ENCODE measurements at places on chromosomes 3 and 15.

DNA sequence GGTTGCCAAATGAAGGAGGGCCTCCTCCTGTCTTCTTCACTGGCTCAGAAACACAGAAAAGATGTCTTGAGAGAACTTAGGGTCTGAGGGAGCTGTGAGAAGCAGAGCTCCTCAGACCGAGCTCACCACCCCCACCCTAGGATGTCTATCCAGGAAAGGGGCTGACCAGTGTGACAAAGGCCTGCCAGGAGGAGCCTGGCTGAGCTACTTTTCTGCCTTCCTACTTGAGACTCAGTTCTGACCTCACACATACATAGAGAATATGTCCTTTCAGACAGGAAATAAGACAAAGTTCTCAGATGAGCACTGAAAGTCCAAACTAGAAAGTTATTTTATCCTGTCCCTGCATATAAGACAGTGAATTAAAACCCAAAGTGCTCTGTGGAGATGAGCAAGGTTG lies 54.5 kb downstream of the KIF9 start:
- no peak for DNase-seq

- DNase-seq = no peak
These were observed 279.0 kb upstream of the VEPH1 start for GRCh38 chr3:157782236-157782635.

GRCh38 chr3:100614941-100615340 lies 5.5 kb downstream of the ADGRG7 start:
- no peak for DNase-seq

- DNase-seq = no peak
These were observed 382.9 kb downstream of the OTOL1 start for GRCh38 chr3:161879470-161879869.

DNA sequence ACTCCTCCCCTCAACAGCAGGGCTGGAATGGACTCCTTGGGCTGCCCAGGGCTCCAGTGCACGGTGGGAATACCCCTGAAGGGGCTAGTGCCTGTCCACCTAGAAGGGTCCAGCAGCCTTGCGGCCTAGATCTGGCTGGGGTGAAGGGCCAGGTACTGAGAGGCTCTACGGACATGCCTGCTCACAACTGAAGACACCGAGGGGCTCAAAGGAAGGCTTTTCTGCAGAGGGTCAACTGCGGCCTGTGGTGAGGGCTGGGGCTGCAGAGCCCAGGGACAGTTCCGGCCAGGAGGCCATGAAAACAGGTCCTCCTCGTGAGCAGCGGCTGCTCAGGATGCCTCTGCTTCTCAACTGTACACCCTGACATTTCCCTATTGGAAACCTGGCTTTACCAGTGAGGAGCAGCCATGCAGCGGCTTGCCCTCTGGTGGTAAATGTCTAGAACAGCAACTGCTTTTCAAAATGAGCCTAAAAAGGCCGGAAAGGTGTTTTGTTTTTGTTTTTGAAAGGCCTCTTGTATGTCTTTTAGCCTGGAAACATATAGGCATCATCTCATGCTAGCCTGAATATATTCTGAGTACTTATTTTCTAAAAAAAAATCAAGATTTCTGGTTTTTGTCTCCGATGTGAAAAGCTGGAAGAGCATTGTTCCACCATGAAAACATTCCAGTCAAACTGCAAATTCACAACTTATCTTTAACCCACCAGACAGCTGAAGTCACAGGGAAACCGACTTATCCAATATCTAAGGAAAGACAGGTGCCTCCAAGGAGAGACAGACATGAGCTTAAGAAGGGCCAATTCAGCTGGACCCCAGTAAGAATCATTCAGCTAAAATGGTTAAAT lies 163.4 kb downstream of the KLF13 start:
- DNase-seq = no peak

DNA sequence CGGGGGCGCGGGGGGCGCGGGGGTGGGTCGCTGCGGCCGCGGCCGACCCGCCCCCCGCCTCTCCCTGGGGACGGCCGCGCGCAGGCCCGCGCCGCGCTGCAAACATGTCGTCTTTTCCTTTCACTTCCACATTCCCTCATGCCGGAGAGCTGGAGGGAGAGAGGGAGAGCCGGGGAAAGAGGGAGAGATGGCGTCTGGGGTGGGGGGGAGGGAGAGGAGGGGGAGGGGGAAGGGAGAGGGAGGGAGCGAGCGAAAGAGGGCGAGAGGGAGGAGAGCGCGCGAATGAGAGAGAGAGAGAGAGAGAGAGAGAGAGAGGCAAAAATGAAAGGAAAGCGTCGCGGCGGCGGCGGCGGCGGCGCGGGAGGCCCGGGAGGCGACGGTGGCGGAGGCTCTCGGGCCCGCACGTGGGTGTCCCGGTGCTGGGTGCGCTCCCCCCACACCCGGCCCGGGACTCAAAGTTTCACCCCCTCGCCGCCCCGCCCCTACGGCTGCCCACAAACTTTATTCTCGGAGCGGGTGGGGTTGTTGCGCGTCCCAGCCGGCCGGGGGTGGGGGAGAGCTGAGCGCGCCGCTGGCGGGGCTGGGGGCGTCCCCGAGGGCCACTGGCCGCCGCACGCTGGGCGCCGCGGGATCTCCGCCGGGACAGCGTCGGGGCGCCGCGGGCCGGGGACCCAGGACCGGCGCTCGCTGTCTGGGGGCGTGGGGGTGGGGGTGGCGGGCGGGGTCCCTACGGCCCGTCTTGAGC lies 731 bp downstream of the ZNF710 start:
- peak; percentile 74 for DNase-seq

- peak; percentile 59 for DNase-seq
These were observed 49.6 kb downstream of the MAP6D1 start for GRCh38 chr3:183775781-183776180.

DNA sequence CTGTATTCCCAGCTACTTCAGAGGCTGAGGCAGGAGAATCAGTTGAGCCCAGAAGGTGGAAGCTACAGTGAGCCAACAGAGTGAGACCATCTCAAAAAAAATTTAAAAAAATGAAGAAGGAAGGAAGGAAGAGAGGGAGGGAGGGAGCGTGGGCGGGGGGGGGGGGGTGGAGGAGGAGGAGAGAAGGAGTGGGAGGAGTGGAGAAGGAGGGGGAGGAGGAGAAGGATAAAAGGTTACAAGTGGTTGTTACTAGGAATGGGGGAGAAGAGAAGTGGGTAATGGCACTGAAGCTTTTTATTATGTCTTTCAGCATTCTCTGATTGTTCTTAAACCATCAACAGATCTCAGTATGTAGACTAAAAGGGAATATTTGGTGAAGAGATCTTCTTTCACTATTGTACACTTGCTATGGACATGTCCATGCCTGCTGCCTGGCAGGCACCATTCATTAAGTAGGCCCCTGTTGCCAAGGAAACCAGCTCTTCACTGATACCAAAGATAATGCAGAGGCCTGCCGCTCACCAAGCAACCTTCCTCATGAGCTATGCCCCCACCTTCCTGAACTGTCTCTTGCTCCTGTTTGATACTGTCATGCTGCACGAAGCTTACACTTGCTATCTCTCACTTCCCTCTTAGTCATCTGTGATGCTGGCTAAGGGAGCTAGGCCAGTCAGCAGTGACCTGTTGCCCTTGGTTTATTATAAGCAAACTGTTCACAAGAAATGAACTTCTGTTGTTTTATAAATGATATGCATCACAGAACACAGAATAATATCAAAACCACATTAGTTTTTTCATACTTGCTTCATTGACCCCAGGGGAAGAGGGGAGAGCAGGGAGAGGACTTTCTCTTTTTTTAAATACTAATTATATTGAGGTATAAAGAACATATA lies 23.1 kb downstream of the EPM2AIP1 start:
- no peak for DNase-seq

GRCh38 chr3:62805580-62806277 lies 69.5 kb downstream of the CADPS start:
- no peak for DNase-seq

DNA sequence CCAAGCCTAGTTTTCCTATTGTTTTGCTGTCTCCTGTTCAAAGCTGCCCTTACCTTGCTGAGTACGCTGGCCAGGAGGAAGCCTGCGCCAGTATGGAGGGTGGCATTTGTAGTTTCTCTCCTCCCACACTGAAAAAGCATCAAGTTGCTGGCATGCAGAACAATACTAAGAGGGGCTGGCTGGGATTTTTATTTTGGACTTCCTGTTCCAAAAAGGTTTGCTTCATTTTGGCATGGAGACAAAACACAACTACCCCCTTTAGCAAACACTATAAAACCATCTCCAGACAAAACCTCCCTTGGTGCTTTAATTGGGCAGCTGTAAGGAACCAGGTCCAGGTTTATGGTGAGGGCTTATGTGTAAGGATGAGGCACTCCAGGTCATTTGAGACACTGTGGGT lies 457.6 kb downstream of the PDCD6IP start:
- no peak for DNase-seq

DNA sequence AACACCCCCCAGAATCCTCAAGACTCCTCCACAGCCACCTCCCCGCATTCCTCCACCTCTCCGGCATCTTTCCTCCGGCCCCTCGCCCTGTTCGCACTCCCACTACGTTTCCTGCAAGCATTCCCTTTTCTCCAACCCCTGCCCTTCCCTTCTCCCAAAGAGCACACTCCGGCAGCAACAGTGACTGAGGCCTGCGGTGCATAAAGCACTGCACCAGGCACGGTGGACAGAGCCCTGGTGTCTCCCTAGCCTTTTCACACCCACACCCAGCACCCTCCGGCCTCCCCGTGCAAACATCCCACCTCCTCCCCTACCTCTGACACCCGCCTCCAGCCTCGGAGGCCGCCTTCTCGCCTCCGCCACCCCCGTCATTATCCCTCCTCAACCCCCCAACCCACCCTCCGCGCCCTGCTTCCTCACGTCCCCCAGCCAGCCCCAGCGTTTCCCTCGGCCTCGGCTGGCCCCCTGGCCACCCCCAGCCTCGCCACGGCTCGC lies 577 bp downstream of the ZNF148 start:
- peak; percentile 57 for DNase-seq

DNA sequence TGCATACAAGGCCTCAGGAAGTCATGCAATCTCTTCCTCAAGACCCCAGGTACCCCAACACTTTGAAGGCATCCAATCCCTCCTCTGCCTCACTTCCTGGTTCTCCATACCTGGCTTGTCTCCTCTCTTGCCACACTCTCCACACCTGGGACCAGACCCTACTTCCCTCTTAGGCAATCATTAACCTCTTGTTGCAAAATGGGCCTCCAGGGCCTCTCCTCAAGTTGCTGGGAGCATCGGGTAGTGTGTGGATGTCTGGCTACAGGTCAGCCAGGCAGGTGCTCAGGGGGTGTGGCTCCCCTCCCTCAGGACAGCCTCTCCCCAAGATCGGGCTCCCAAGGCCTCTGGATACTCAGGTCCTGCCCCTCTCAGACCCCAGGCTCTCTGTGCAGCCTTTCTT lies 8.6 kb downstream of the PLA2G4E start:
- DNase-seq = no peak

- DNase-seq = no peak
These were observed 15.7 kb downstream of the GAP43 start for GRCh38 chr3:115638991-115639390.

DNA sequence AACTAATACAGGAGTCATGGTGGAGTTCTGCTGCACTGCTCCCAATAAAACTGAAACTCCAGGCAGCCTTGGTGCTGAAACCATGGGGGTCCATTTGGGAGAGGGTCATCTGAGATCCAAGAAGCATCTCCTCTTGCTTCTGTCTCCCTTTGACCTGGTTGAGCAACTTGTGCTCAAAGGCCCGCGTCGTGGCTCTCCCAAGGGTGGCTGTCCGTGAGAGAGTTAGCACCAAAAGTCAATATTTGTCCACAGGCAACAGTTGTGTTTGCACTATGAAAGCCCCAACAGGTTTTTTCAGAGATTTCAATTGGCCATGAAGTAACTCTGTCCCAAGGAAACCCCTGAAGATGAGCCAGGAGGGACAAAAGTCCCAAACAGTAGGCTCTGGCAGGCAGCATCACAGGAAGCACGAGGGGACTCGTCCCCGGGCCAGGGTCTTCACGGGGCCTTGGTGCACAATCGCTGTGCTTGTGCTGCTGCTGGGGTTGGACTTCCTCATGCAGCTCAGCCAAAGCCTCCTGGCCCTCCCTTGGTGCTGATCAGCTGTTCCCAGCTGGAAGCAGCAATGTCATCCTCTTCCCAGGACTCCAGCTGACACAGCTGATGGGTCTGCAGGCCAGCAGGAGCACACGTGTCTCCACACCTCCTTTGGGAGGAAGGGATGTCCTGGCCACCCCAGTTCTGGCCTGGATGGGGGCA lies 39.4 kb upstream of the WNT5A start:
- no peak for DNase-seq

GRCh38 chr3:180684807-180685206 lies 5.5 kb upstream of the CCDC39 start:
- no peak for DNase-seq

GRCh38 chr3:101311676-101312075 lies 8.7 kb downstream of the IMPG2 start:
- DNase-seq = no peak

GRCh38 chr3:88180398-88180999 lies 30.7 kb downstream of the C3orf38 start:
- DNase-seq = no peak

DNA sequence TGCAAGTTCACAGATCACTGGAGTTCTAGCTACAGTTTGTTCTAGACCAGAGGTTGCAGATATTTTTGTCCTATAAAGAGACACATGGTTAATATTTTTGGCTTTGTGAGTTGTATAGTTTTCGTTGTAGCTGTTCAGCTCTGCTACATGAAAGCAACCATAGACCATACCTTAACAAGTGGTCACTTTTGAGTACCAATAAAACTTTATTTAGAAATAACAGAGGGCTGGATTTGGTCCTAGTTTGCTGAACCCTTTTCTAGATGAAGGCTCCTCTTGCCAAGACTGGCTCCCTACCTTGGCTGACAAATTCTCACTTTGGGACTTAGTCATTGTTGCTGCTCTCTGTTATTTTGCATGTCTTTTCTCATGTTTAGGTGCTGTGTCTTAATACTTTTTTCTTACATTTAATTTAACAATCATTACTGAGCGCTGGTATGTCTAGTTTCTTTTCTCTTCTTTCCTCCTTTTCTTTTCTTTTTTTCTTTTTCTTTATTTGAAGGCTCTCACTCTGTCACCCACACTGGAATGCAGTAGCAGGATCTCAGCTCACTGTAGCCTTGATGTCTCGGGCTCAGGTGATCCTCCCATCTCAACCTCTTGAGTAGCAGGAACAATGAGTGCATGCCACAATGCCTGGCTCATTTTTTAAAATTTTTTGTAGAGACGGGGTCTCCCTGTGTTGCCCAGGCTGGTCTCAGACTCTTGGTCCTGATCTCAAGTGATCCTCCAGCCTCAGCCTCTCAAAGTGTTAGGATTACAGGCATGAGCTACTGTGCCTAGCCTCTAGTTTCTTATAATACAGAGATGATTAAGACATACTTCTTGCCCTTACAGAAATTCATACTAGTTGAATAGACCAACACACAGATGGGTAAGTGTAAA lies 227.5 kb downstream of the PTPRG start:
- DNase-seq = no peak

- DNase-seq = no peak
These were observed 19.0 kb downstream of the PDHB start for GRCh38 chr3:58414538-58415197.

GRCh38 chr3:172260381-172260780 lies 187.9 kb downstream of the GHSR start:
- no peak for DNase-seq

GRCh38 chr3:150292891-150293290 lies 115.2 kb upstream of the TSC22D2 start:
- no peak for DNase-seq
